Mesenteric fat pad (tissue), 1 donor: ENCODE measurements at places on chromosomes 5 and 9. TPM values are rescaled to one million over a fixed set of nuclear protein-coding genes. Genes with fewer than 3 reads are reported as not detected.

Gene WHRN
- 5.5 TPM for total RNA-seq

DNA sequence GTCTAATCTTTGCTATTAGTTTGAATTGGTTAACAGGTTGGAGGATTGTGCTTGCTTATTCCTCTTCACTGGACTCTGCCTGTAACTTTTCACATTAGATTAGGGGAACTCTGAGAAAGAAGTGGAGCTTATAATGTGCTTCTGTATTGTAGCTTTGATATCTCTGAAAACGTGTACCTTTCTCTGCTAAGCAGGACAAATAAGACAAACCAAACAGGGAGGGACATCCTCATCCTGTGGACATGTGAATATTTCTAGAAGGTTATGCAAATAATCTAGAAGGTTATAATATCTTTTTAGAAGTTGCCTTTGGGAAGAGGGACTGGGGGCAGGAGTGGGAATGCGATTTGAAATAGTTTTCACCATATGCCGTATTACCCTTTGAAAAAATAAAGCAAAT, 11.7 kb downstream of the IQGAP2 start:
- DNase-seq = no peak

- DNase-seq = no peak
Observed at GRCh38 chr9:32665101-32665500, 29.6 kb upstream of the TAF1L start.

- no peak for DNase-seq
Observed at GRCh38 chr9:136282272-136282861, 21.5 kb downstream of the CCDC187 start.

- no peak for DNase-seq
Observed at GRCh38 chr5:11595045-11595444, 309.2 kb downstream of the CTNND2 start.

GRCh38 chr9:124392254-124392870, 22.9 kb downstream of the PSMB7 start:
- DNase-seq = no peak

DNA sequence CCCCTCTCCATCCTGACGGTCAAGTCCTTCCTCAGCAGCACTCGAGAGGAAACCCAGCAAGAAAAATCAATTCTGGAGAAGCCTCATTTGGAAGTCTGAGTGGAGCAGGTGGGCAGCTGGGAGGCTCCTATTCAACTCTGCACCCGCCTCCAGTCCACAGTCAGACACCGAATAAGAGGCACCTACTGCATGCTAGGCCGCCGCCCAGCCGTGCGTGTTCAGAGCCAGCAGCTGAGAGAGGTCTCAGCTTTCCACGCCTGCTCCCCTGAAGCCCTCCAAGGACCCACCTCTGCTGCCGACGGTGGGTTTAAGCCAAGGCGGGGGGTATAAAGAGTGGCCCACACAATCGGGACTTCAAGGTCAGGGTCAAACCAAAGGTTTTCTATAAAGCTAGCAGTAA, 41.9 kb downstream of the VAV2 start:
- no peak for DNase-seq

DNA sequence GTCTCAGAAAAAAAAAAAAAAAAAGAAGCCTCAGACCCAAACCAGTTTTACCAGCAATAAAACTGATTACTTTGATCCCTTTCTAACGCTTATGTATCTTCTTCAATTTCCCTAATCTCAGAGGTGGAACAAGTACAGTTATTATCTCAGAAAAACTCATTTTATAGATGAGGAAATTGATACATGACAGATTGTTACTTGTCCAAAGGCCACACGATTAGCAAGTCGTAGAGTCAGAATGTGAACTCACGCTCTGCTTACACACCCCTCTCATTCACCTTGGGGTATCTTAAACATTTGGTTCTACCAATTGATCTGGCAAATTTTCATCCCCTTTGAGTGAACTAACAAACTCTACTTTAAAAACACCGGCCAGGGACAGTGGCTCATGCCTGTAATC, 110.2 kb downstream of the SUSD1 start:
- no peak for DNase-seq

Gene ACOT12
- not detected for total RNA-seq

DNA sequence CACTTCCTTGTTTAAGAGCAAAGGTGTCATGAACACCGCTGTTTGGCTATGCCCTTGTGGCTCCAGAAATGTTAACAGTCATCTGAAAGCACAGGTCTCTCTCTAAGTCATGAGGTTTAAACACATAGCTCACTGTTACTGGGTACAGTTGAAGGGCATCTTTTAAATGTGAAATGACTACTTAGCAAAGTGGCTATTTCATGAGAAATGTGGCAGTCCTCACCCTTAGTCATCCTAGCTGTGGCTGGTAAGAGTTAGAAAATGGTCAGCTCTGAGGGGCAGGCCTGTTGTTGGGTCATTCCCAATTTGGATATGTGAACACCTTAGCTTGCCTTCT, 24.2 kb upstream of the TMEM171 start:
- no peak for DNase-seq

DNA sequence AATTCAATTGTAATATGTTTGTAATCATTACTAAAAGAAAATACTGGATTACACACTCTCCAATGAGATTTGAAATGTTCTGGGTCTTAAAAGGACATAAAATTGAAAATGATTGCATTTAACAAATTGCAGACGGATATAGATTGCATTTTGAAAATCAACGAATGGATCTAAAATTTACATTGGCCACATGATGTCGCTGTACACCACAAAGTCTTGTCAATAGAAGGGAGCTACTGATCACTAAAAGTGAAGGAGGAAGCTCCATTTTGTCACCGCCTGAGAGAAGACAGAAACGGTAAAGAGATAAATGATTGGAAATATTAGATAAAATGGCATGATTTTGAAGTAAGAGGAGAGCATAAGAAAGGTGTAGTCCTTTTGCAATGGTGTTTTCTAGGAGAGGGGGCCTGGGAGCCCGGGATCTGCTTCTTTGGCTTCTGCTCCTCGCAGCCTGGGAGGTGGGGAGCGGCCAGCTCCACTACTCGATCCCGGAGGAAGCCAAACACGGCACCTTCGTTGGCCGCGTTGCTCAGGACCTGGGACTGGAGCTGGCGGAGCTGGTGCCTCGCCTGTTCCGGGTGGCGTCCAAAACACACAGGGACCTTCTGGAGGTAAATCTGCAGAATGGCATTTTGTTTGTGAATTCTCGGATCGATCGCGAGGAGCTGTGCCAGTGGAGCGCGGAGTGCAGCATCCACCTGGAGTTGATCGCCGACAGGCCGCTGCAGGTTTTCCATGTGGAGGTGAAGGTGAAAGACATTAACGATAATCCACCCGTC, at the start of gene PCDHA1:
PCDHA1 (plus strand) TSS at position 236 of the 782 bp plus-strand sequence.
- DNase-seq = no peak

GRCh38 chr5:4245511-4245910, 649.9 kb downstream of the IRX1 start:
- no peak for DNase-seq

- no peak for DNase-seq
Observed at GRCh38 chr9:115615821-115616665, 498.1 kb upstream of the TNC start.

Gene CYSRT1
- 0.42 TPM for total RNA-seq

Gene ESM1
- total RNA-seq = not detected

- DNase-seq = peak; percentile 12
Observed at GRCh38 chr5:32003981-32004380, 170.1 kb downstream of the GOLPH3 start.

DNA sequence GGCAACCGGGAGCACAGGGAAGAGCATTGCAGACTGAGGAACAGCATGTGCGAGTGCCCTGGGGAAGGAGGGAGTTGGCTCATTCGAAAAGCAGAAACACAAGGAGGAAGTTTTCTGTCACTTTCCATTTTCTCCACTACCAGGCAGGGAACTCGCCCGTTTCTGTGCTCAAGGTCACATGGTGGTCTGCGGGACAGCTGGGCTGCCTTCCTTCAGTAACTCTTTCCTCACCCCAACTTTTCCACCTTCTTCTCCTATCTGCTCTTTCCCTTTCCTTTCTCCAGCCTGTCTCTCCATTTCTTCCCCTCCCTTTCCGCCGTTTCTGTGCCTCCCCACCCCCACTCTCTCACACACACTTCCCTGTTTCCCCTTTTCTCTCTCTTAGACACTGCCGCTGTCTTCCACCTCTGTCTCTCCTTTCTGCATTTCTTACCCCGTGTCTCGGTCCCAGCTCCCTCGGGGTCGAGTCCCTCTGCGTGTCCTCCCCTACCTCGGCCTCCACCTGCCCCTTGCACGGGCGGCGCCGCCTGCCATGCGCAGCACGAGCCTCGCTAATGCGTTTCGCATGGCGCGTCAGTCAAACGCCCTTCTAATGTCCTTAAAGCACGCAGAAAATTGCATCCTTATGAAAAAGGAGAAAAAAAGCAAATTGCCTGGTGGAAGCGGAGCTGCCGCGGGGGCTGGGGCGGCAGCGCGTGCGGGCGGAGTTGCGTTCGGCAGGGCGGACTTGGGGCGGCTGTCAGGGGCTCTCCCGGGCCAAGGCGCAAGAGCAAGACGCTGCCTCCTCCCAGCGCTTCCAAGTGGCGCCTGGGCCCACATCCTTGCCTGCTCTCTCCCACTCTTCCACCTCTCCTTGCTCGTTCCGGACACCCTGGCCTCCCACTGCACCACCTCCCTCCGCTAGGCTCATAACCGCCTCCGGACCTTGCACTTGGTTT, 9.5 kb downstream of the BARX1 start:
- no peak for DNase-seq

Gene MRPL22
- 38.8 TPM for total RNA-seq

DNA sequence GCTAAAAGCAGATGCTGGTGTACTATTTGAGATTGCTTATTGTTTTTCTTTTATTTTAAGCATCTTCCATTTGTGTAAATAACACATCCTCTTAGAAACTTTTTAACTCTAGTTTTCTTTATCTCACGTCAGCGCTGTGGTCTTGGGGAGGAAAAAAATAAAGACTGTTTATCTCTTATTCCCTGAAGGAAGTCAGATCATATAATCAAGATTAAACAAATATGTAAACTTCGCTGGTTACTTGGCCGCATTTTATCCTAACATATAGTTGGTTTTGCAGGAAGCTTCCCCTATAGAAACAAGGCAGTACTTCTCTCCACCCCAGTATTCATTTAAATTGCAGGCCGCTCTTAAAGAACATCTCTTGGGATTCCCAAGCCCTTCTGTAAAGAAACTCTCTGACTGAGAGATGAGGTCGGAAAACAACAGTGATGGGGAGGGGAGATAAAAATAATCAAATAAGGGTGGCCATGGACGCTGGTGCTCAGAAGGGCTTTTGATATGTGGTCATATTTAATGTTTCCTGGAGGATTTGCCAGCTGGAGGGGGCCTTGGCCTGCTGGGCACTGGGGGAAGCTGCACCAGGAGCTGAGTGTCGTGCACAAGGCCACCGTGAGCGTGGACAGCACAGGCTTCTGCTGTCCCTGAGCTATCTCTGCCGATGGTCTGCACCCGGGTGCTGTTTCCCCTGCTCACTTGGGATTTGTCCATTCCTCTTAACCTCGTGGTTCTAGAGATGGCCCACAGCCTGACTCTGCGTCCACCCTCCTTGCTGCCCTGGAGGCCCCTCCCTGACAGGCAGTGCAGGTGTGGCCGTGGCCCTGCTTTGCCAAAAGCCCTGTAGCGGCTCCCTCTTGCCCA, 23.8 kb downstream of the NEURL1B start:
- no peak for DNase-seq

GRCh38 chr9:38026021-38026809, 42.8 kb downstream of the SHB start:
- no peak for DNase-seq

- DNase-seq = no peak
Observed at GRCh38 chr9:22049411-22049810, 40.3 kb upstream of the CDKN2B start.

Gene TMEFF1
- 0.42 TPM for total RNA-seq

- no peak for DNase-seq
Observed at GRCh38 chr5:178113141-178113787, at the start of gene N4BP3. N4BP3 (plus strand) TSS chr5:178113532; CDS start chr5:178119584, 6,052 bp downstream.

GRCh38 chr5:21802869-21803490, 1050.2 kb downstream of the CDH12 start:
- DNase-seq = no peak
